GM19239 (cell line): ENCODE measurements at places on chromosomes 2 and 18.

- peak; percentile 66 for DNase-seq
These were observed at the start of gene VAMP5 for GRCh38 chr2:85584354-85584856. Gene VAMP5, plus strand, starts transcription at chr2:85584431. Its CDS starts 60 bp downstream, at chr2:85584491.

GRCh38 chr2:189097934-189098333, 81.6 kb downstream of the COL5A2 start:
- no peak for DNase-seq

GRCh38 chr2:232117413-232117812, 155.9 kb downstream of the DIS3L2 start:
- no peak for DNase-seq

GRCh38 chr2:242053921-242054320, 184.4 kb downstream of the RTP5 start:
- DNase-seq: no peak

- no peak for DNase-seq
These were observed 85.6 kb downstream of the MARCHF4 start for GRCh38 chr2:216286616-216287231.

GRCh38 chr2:135099802-135100483, 47.9 kb downstream of the RAB3GAP1 start:
- DNase-seq: no peak

- DNase-seq: no peak
These were observed 112.2 kb downstream of the MEIS1 start for GRCh38 chr2:66547118-66547517.

DNA sequence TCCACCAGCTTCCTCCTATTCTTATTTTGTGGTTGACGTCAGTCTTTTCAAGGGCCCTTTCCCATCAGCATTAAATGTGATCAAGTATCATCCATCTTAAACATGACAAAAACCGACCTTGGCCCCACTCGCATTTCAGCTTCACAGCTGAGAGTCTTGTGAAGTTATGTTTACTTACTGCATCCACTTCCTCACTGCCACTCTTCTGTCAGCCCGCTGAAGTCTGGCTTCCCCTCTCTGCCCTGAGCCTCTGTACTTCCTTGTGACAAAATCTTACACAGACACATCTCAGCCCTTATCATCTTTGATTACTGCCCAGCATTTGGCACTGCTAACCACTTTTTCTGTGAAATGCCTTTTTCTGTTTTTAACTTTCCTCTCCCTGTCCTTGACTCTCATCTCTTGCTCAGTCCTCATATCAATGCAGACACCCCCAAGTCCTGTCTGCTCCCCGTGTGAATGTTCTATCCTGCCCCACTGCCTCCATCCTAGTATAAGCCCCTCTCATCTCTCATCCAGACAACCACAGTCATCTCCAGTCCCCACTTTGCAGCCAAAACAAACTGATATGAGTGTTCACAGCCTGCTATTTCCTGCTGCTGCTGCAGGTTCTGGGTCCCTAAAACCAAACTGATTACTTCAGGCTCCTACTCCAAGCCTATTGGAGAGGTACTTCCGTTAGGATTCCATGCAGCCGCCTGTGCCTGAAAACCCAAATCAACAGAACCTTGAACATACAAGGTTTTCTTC, 31.4 kb downstream of the FOSL2 start:
- DNase-seq: no peak

GRCh38 chr2:119142824-119143223, 15.7 kb downstream of the C1QL2 start:
- no peak for DNase-seq

- DNase-seq: no peak
These were observed 140.7 kb downstream of the RND3 start for GRCh38 chr2:150346806-150347205.

- DNase-seq: no peak
These were observed 57.1 kb upstream of the MSH6 start for GRCh38 chr2:47725808-47726207.

DNA sequence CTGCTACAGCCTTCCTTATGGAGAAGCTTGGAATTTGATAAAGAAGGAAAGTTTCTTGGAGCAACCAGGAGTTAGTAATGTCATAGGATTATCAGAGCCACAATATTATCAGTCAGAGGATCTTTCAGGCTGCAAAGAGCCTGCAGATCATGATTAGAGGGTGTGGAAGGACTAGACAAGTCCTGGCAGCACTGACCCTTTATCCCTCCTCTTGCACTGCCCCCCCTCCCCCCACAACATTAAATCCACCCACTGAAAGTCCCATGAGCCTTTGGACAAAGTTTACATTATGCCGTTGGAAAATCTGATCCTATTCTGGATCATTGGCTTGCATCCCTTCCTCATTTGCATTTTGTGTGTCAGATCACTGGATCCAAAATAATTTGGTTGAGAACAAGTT, 18.7 kb upstream of the IMPA2 start:
- DNase-seq: no peak

DNA sequence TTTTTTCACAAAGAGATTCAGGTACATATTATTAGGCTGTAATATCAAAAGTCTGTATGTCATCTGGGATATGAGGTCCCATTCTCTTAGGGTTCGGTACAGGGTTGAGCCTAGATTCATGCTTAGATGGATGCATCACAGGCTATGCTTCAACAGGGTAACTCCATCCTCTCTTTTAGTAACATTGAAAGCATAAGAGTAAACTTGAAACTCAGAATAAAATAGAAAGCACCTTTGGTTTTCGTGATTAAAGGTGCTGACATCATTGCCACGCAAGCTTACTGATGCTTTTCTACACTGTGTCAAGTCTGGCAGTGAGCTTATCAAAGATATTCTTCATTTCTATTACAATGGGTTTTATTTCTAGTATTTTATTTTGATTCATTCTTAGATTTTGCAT, 419.1 kb upstream of the DSEL start:
- no peak for DNase-seq

DNA sequence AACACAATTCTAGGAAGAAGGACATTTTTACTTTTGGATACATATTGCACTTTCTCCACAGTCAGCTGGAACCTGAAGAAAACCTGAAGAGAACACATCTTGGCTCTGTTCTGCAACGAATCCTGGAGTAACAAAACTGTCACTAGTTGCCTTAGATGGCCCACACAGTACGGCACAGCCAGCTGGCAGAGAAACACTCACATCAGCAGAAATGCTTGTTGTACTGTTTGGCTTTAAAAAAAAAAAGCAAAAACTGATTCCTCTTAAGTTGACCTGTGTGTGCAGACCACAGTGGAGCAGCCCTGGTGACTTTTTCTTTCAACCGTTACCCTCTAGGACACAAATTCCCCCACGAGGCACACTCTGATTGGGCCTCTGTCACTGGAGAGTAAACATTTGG, 152.3 kb upstream of the TWIST2 start:
- no peak for DNase-seq

DNA sequence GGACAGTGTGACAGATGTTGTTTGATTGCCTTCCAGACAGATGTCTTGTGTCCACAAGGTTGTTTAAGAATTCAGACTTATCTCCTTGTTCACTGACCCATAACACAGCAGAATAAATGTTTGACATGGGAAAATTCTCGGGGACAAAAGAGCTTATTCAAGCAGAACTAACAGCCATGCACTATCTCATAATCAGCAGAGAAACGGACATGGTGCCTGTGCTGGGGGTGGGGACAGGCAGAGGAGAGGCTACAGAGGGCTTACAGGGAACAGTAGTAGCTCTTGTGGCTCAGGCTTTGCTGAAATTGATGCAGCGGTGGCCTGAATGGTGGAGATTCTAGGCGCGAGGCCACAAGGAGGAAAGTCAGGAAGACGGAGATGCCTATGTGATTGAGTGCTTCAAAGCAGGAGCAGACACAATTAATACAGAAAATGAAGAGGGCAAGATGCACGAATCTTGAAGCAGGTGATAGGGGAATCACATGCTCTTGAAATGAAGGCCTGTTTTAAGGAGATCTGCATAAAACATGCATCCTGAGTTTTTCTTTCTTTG, 62.0 kb upstream of the CAB39 start:
- DNase-seq: no peak

GRCh38 chr18:4960578-4960977, 236.5 kb downstream of the AKAIN1 start:
- no peak for DNase-seq
